LHCN-M2 (cell line): ENCODE measurements at places on chromosomes 1 and 21.
A peak's percentile ranks its signal among the peaks of the same experiment; 100 is the strongest.

DNA sequence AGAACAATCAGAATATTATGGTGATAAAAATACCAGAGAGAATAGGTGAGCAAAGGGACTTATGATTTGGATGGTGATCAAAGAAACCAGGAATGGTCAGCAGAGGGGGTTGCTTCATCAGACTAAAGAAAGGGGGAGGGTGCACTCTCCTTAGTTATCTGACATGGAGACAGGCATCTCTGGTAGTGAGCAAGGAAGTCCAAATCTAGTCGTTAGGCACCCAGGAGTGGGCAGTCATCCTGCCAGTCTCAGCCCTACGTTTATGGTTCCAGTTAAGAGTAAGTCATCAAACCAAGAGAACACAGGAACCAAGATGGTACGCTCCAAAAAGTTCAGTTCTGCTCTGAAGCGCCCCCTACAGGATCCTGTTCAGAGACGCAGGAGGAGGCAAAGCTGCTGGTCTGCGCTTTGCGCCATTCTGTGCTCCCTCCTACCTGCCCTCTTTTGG lies 28.6 kb downstream of the EBNA1BP2 start:
- DNase-seq, result peak; percentile 18

- peak; percentile 8 for DNase-seq
Observed at GRCh38 chr1:54742282-54742681, 22.0 kb downstream of the PARS2 start.

DNA sequence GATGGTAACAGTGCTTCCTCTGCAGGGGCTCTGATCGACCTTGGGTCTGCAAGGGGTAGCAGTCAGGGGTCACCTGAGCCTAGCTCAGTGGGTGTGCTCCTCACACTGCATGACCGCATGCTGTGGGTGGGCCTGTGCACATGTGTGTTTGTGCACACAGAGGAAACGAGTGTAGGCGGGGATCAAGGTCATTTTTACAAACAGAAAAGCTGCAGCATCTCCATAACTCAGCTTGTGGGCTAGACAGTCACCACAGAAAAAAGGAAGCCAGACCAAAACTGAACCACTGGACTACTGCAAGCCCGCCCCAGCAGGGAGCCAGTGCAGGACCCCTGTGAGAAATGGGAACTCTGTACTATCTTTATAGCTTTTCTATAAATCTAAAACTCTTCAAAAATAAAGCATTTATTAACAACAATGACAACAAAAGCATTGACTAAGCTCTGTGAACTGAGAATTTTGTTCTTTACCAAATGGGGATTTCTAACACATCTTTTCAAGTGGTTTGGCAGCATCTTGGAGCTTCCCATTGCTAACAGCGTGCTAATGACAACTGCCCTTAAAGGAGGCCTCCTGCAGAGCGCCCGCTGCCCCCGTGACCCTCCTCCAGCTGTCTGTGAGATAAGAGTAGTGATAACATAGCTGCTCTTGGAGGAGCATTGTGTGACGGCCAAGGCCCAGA lies 19.9 kb upstream of the NEK2 start:
- no peak for DNase-seq

DNA sequence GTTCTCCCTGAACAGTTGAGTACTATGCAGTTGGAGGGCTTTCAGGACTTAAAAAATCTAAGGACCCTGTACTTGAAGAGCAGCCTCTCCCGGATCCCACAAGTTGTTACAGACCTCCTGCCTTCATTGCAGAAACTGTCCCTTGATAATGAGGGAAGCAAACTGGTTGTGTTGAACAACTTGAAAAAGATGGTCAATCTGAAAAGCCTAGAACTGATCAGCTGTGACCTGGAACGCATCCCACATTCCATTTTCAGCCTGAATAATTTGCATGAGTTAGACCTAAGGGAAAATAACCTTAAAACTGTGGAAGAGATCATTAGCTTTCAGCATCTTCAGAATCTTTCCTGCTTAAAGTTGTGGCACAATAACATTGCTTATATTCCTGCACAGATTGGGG lies 48.7 kb upstream of the LRRC8C start:
- DNase-seq, result no peak

- DNase-seq, result peak; percentile 53
Observed at GRCh38 chr1:65958561-65959350, 166.1 kb downstream of the PDE4B start.

- DNase-seq, result no peak
Observed at GRCh38 chr21:33332143-33332542, 7.4 kb downstream of the IFNAR1 start.

DNA sequence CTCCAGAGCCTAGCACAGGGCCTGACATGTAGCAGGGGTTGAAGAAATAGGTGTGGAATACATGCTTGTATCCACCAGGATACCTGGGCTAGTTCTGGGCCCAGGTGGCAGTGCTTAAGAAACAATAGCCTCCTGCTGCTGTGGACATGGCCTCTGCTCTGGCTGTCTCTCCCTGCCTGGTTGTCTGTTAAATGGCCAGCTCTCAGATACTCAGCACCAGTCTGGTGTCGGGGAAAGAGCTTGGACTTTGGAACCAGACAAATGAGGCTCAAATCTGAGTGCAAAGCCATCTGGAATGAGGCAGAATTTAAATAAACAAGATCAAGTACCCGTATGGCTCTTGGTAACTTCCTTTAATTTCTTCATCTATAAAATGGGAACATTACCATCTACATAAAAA lies 31.5 kb downstream of the SESN2 start:
- no peak for DNase-seq

GRCh38 chr1:162062542-162063015 lies 6.9 kb upstream of the NOS1AP start:
- no peak for DNase-seq

- DNase-seq, result no peak
Observed at GRCh38 chr1:208885650-208886049, 641.5 kb upstream of the PLXNA2 start.

DNA sequence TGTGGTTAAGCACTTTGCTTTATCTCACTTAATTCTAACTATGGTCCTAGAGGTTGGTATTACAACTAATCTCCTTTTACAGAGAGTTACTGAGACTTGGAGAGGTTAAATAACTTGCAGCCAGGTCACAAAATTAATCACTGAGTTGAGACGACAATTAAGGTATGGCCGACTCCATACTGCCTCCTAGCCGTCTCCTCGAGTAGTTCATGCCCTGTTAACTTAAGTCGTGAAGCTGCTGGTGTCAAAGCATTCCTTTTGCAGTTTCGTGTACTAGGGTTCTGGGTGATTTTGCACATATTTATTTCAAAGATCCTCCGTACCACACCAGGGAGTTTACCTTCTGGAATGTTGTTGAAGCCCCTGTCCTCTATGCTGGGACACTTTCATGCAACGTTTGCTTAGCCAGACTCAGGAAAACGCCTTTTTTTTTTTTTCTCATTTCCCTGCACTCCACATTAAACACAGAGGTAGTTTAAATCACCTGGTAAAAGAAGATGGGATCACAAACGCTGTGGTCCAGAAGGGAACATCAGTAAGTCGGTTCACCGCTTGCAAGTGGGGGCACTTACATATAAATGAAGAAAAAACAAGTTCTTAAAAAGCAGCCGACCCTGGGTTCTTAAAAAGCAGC lies 570 bp upstream of the NEK7 start:
- DNase-seq, result peak; percentile 74

GRCh38 chr1:207244409-207244801 lies 77.1 kb upstream of the CD55 start:
- DNase-seq, result no peak

DNA sequence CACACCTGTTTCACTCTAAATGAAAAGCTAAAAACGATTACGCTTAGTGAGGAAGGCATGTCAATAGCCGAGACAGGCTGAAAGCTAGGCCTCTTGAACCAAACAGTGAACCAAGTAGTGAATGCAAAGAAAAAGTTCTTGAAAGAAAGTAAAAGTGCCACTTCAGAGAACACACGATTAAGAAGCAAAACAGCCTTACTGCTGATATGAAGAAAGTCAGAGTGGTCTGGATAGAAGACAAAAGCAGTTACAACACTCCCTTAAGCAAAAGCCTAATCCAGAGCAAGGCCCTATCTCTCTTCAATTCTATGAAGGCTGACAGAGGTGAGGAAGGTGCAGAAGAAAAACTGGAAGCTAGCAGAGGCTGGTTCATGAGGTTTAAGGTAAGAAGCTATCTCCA lies 130.7 kb downstream of the SIPA1L2 start:
- DNase-seq, result no peak
